ENCODE measurements at places on chromosomes 3 and 15. TPM values are rescaled to one million over a fixed set of nuclear protein-coding genes. Genes with fewer than 3 reads are reported as not detected.

DNA sequence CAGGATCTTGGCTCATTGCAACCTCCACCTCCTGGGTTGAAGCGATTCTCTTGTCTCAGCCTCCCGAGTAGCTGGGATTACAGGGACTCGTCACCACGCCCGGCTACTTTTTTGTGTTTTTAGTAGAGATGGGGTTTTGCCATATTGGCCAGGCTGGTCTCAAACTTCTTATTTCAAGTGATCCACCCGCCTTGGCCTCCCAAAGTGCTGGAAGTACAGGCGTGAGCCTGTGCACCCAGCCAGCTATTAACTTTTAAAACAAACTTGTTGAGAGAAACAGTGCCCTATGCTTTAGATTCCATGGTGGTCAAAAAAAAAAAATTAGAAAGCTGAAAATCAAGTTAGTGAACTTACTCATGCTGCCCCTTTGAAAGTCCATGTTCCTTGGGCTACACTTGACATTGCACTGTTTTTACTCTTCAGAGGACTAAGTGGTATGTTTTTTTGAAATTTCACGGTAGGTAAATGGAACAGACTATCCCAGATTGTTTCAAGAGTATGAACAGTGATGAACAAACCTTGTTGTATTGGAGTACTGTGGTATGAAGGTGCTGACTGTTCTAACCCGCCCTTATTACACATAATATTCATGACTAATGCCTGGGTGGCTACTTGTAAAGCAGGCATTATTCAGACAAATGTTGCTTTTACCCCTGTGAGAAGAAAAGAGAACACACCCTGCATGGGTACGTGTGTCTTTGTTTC is 206.9 kb downstream of the KLHL25 start:
- no peak overlapping the region for H3K27ac ChIP-seq
- peaks cover 35% of the 10 kb centered on the region for H3K4me1 ChIP-seq
- H3K36me3 ChIP-seq: peaks cover 20% of the 10 kb centered on the region
- H3K27me3 ChIP-seq: no peaks in the 10 kb centered on the region
- no peak for DNase-seq

GRCh38 chr3:115325539-115325938 is 178.5 kb upstream of the ZBTB20 start:
- no peaks in the 10 kb centered on the region for H3K36me3 ChIP-seq
- no peak overlapping the region for H3K27ac ChIP-seq
- H3K4me3 ChIP-seq: no peak overlapping the region
- H3K27me3 ChIP-seq: no peaks in the 10 kb centered on the region
- no peak for DNase-seq

DNA sequence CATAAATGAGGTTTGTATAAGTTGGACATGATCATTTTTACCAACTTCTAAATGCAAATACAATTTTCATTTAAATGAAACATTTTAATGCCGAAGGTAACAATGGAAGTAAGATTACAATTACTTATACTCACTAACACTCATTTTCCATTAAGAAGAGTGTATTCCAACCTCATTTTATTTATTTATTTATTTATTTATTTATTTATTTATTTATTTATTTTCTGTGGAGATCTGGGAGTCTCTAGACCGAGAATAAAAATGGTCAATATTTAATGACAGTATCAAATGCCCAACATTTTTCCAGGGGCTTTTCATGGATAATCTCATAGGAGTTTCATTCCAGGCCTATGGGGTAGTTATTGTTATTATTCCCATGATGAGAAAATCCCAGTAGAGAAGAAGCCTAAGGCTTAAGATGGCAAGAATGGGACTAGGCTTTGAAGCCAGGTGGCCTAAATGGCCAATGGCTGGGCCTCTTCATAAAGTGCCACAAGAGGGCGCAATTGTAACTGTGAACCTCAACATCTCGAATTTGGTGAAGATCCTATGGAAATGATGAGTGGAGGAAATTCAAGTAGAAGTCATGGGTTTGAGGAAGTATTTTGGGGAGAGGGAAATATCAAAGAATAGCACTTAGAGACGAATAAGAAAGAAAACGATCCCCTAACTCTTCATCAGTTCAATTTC is 21.3 kb downstream of the VGLL3 start:
- H3K27ac ChIP-seq: no peak overlapping the region
- H3K4me1 ChIP-seq: no peaks in the 10 kb centered on the region
- no peak for DNase-seq

- H3K36me3 ChIP-seq: peaks cover 19% of the 10 kb centered on the region
- H3K4me3 ChIP-seq: peak overlapping the region; percentile 7
- no peak for DNase-seq
- H3K27me3 ChIP-seq: no peaks in the 10 kb centered on the region
- 0 out of 2 replicates have a peak overlapping the region, but pooled peaks have one; percentile 35 for H3K27ac ChIP-seq
- peaks cover 24% of the 10 kb centered on the region for H3K4me1 ChIP-seq
Measured at GRCh38 chr3:128800241-128801187, 74.5 kb downstream of the RAB7A start.

GRCh38 chr3:113268942-113269341 is 57.6 kb downstream of the BOC start:
- no peaks in the 10 kb centered on the region for H3K4me1 ChIP-seq
- no peaks in the 10 kb centered on the region for H3K36me3 ChIP-seq
- no peak for DNase-seq
- H3K27me3 ChIP-seq: no peaks in the 10 kb centered on the region
- no peak overlapping the region for H3K4me3 ChIP-seq
- H3K27ac ChIP-seq: no peak overlapping the region

DNA sequence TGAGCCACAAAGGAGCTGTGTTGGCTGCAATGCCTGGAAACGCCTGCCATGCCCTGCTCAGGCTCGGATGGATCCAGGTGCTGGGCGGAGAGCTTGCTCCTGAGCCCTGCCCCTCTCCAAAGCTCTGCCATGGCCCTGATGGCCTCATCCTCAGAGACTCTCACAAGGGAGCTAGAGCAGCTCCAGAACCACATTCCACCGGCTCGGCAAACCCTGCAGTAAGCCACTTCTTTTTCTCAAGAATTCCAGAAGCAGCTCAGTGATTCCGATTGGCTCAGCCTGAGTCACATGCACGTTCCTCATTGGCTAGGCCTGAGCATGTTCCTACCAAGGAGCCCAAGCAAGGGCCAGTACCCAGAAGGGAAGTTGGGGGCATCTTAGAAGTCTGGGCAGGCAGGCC is 24.8 kb downstream of the TPRA1 start:
- no peaks in the 10 kb centered on the region for H3K4me1 ChIP-seq
- DNase-seq: no peak
- no peak overlapping the region for H3K27ac ChIP-seq
- no peaks in the 10 kb centered on the region for H3K36me3 ChIP-seq

- H3K36me3 ChIP-seq: no peaks in the 10 kb centered on the region
- no peak overlapping the region for H3K27ac ChIP-seq
- H3K4me3 ChIP-seq: no peak overlapping the region
- H3K27me3 ChIP-seq: no peaks in the 10 kb centered on the region
- H3K4me1 ChIP-seq: no peaks in the 10 kb centered on the region
- no peak for DNase-seq
Measured at GRCh38 chr3:157816296-157816695, 289.9 kb downstream of the SHOX2 start.

DUOXA1 gene
- total RNA-seq: 0.08 TPM
